ENCODE measurements at places on chromosomes 7 and 10. TPM values are rescaled to one million over a fixed set of nuclear protein-coding genes. Genes with fewer than 3 reads are reported as not detected.

GRCh38 chr10:43595739-43596298 is 10.4 kb upstream of the ZNF485 start:
- DNase-seq = no peak

- DNase-seq = no peak
These were observed 21.5 kb downstream of the CLDN12 start for GRCh38 chr7:90424720-90425119.

Gene FAM25G
- not detected for polyA plus RNA-seq

GRCh38 chr10:47456794-47457527 is 27.0 kb downstream of the ANXA8 start:
- peak; percentile 44 for DNase-seq

GRCh38 chr10:6204341-6205191 is 1.8 kb downstream of the PFKFB3 start:
- no peak for DNase-seq

DNA sequence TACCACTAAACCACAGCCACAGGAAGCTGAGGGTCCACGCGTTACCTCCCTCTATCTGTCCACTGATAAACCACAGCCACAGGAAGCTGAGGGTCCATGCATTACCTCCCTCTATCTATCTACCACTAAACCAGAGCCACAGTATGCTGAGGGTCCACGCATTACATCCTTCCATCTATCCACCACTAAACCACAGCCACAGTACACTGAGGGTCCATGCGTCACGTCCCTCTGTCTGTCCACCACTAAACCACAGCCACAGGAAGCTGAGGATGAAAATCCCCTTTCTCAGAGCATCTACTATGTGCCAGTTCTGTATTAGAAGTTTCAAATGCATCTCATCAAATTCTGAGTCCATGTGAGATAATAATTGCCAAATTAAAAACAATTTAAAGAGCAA is 589.3 kb downstream of the DNAJB6 start:
- no peak for DNase-seq

Gene GHRHR
- not detected for polyA plus RNA-seq

DNA sequence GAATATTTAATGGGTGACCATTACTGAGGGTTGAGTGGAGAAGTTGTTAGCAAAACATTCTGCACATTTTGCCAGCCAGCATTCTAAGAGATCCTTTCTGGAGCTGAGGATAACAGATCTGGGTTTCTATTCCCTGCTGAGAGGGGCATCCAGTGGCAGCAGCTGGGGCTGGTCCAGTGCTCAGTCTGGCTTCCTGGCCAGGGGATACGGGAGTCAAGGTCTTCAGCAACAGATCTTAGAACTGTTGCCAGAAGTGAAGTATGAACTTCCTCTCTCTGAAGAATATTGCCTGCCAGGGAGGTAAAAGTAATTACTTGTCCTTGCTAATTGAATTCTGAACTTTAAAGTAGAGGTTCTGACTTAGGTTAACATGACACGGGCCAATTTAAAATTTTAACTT is 568.4 kb downstream of the REEP3 start:
- no peak for DNase-seq

- DNase-seq = no peak
These were observed 305.0 kb upstream of the ZNF32 start for GRCh38 chr10:43953672-43954071.

DNA sequence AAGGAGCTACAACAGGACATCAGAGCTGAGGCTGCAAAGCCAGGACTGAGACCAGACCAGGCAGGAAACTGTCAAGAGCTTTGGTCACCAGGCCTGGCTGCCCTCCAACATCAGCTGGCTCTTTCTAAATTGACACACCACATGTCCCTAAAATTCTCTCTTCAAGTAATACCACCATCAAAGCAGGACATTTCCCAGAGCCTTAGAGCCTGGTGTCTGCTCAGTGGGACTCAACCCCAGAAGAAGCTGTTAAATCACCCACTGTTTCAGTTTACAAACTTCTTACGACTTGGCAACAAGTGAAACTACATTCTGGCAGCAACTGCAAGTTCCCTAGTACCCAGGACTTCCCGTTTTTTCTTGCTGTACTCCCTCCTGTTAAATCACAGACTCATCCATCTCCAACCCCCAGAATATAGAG is 3.8 kb upstream of the IL6 start:
- DNase-seq = no peak

Gene MYO1G
- 2.4 TPM for polyA plus RNA-seq

Gene SRGN
- not detected for polyA plus RNA-seq

Gene SFTPA2
- 0.04 TPM for polyA plus RNA-seq

- DNase-seq = no peak
These were observed 221.0 kb upstream of the KLF6 start for GRCh38 chr10:4006051-4006450.

DNA sequence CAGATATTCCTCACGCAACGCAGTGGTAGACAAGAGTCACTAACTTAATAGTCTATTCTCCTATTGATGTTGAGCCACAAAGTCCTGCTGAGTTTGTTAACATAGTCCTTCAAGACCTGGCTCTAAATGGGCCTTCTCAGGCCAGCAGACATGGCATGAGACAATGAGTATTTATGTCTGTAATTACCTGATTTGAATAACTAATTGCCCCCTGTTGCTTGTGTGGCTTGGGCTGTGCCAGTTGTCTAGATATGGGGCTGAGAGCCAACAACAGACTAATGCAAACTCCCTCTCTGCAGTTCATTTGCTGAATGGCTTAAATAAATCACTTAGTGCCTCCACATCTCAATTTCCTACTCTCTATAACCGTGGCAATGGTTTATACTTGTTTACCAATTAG is 65.5 kb upstream of the VWC2 start:
- no peak for DNase-seq

GRCh38 chr10:28913436-28914237 is 236.3 kb downstream of the BAMBI start:
- peak; percentile 42 for DNase-seq

Gene PAPOLB
- polyA plus RNA-seq = not detected

GRCh38 chr7:37363536-37364491 is 84.8 kb downstream of the ELMO1 start:
- no peak for DNase-seq

DNA sequence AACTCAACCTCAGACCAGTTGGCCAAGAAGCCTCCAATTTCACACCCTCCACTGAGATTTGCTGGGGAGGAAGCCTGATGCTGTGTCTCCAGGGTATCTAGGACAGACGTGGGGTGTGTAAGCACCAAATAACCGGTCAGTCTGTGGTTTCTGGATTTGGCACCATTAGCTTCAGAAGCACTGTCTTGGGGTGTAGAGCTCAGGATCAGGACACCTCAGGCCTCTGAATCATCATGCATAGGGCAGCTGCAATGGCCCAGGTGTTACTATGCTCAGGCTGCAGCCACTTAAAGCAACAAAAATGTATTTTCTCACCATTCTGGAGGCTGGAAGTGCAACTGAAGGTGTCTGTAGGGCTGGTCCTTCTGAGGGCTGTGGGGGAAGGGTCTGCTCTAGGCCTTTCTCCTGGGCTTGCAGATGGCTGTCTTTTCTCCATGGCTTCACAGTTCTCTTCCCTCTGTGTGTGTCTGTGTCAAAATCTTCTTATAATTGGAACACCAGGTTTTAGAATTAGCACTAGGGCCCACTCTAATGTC is 73.4 kb upstream of the SEPHS1 start:
- DNase-seq = no peak

GRCh38 chr7:104929921-104930320 is 84.1 kb upstream of the KMT2E start:
- no peak for DNase-seq

DNA sequence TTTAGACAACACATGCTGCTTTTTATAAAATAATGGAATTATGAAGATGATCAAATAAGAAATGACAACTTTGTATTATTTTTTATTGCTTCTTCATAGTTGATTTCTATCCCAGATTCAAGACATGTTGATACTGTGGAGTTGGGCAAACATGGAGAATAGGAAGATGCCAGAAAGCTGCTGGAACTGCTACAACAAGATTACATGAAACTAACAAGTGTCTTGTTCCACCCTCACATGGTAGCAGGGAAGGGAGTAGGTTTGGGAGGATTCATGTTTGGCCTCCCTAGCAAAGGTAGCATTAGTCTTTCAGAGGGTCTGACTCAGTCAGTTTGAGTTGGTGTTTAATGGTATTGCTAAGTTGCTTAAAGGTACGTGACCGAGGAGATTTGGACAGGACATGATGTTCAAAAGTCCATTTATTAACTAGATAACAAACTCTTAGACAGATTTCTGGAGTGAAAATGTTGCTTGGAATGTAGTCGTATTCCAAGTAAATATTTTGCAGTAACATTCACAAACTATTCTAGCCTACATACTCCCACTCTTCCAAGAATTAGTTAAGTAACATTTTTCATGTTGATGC is 33.1 kb downstream of the PRR15 start:
- no peak for DNase-seq

GRCh38 chr7:54860003-54860775 is 101.2 kb upstream of the SEC61G start:
- no peak for DNase-seq

- peak; percentile 20 for DNase-seq
These were observed 2.2 kb downstream of the OGDHL start for GRCh38 chr10:49759787-49760551.

DNA sequence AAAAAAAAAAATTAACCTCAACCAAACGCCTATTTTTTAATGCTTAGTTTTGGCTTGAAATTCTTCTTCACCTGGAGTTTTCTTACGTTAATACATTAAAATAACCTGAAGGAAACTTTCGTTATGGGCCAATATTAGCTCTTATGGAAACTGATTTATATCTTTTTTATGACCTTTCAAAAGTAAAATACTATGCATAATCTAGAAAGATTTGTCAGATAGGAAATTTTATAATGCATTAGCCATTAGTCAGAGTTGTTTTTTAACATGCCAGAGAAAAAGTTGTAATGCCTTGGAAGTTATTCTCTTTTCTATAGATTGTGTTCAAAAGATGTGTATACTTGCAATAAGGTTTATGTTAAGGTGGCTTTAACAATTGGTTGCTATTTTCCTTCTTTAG is 34.3 kb upstream of the ARL4A start:
- no peak for DNase-seq

GRCh38 chr7:112001091-112001826 is 204.9 kb downstream of the DOCK4 start:
- DNase-seq = peak; percentile 26

DNA sequence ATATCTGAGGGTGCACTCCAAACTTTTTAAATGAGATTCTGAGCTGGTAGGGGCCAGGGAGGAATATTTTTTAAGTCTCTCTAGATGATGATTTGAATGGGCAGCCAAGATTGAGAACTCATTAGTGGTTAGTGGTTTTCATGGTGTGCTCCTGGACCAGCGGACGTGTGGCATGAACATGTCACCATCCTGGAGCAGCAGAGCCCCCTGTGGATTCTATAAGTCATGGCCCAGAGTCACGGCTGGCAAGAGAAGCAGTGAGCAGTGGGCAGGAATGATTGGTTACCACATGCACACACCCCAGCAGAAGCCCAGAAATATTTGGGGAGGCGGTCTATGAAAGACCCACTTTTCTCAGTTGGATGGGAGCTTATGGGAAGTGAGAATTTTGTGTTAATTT is 21.2 kb upstream of the UCN3 start:
- DNase-seq = peak; percentile 44

Gene DNAJC12
- 43.9 TPM for polyA plus RNA-seq

- no peak for DNase-seq
These were observed 185.4 kb downstream of the JCAD start for GRCh38 chr10:29873941-29874484.

Gene CDHR1
- 0.01 TPM for polyA plus RNA-seq

Gene OR6B1
- 0.18 TPM for polyA plus RNA-seq

DNA sequence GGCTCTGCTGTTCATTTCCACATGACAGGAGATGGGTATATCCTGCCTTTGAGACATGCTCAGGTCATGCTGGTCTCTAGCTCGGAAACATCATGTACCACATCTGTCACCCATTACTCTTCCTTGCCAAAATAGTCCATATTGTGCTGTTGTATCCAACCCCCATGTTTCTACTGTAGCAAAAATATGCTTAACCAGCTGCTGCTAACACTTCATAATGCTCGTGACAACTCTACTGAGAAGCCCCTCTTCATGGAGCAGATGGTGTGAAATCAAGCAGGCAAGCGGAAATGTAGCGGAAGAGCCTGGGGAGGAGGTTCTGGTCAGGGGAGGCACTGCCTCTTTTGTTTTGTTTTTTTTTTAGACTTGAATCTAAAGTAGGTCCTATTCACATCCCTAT is 82.9 kb downstream of the NPY start:
- DNase-seq = no peak

- DNase-seq = no peak
These were observed 36.0 kb upstream of the SVIL start for GRCh38 chr10:29670761-29671160.

Gene CYP26C1
- polyA plus RNA-seq = not detected

Gene HOXA7
- 0.10 TPM for polyA plus RNA-seq

Gene ABCB1
- 79.9 TPM for polyA plus RNA-seq

Gene MYL10
- polyA plus RNA-seq = 0.16 TPM

- DNase-seq = no peak
These were observed 80.4 kb downstream of the WDFY4 start for GRCh38 chr10:48765039-48765438.

Gene FAM221A
- 0.08 TPM for polyA plus RNA-seq

DNA sequence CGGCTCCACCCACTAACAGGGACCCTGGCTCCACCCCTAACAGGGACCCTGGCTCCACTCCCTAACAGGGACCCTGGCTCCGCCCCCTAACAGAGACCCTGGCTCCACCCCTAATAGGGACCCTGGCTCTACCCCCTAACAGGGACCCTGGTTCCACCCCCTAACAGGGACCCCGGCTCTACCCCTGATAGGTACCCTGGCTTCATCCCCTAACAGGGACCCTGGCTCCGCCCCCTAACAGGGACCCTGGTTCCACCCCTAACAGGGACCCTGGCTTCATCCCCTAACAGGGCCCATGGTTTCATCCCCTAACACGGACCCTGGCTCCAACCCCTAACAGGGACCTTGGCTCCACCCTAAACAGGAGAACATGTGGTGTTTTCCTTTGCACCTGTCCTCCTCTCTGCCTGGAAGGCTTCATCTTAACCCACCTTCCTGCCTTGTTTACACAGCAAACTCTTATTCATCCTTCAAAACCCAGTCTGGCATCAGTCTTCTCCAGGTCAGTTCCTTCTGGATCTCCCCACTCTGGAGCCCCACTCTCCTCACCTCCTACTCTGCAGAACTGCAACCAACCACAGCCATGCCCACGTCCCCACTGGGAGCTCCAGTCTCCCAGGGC is 58.0 kb downstream of the CHST15 start:
- no peak for DNase-seq

DNA sequence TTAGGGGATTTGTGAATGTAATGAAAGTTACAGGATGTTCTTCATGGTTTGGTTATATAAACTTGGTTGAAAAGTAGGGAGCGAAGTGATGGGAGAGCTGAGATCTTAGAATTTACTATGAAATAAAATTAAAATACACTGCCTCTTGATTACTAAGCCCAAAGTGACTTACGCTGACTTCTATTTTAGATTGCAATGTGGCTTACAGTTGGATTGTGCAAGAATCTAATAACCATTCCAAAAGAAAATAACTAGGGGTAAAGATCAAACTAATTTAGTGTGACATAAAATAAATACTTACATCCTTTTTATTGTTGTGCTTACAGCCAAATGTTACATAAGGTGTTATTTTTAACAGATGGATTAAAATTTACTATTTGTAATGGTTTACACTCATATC is 15.3 kb downstream of the WNT16 start:
- no peak for DNase-seq
